ENCODE measurements at places on chromosomes 4 and X.

DNA sequence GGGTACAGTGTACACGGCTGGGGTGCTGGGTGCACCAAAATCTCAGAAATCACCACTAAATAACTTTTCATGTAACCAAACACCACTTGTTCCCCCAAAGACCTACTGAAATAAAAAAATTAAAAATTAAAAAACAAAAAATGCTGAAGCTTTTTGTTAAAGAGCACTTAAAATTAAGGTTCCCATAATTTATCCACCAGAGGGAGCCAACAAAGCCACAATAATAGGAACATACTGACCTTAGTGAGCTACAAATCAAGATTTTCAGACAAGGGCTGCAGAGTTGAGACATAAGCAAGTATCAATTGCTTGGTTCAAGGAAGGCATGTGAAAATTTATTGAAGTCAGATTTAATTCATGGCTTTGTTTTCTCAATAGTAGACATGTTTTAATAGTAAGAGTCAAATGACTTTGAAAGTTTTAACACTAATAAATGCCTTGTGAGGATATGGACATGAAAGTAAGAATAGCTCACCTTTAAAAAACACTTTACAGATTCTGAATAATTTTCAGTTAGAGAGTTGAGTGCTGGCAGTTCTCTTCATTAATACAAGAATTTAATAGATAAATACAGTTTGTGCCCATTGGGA is 43.0 kb upstream of the SCOC start:
- no peak for DNase-seq

- DNase-seq = no peak
Observed at GRCh38 chr4:70581980-70582379, 10.1 kb upstream of the AMBN start.

GRCh38 chr4:102541697-102542096 is 40.5 kb downstream of the NFKB1 start:
- no peak for DNase-seq

DNA sequence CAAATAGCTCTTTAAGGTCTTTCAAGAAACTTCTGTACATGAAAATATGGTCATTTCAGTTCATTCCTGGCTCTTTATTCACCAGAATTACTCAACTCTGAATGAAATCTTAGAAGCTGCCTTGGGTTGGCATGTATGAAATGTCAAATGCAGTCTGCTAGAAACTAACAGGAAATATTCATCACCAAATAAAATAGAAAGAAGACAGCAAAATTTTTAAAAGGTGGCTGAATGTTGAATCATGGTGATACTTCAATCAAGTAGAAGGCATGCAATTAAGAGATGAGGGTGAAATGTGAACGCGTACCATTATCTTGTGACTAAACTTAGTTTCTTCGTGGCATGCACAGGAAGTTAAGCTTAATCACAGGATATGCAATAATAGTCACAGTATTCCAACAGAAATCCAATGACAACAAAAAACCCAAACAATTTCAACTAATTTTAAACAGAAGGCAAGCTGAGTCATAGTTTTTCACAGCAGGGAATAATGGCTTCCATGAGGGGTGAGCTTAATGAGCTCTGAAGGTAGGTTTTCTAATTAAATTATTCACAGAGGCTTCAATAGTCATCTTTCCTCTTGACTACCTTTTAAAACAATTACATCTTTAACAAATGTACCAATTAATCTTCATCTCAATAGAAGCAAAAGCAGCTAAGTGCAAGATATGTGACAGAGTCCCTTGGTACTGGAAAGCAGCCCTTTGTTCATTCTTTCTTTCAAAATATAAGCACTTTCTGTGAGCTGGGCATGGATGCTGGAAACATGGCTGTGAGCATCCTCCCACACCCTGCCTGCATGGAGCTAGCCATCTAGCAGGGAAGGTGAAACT is 44.5 kb downstream of the SCFD2 start:
- no peak for DNase-seq

- DNase-seq = no peak
Observed at GRCh38 chrX:37746951-37747350, 32.9 kb upstream of the CYBB start.

GRCh38 chrX:95728446-95728845 is 956.2 kb upstream of the DIAPH2 start:
- no peak for DNase-seq

Measured in stimulated activated CD4-positive, alpha-beta T cell treated with anti-CD3 and anti-CD28 coated beads, Interleukin-1b, Interleukin-23, amount 100 ng/mL, for 1 hour (primary cell).